Naive thymus-derived CD4-positive, alpha-beta T cell (primary cell): ENCODE measurements at places on chromosomes 1 and 21. TPM values are rescaled to one million over a fixed set of nuclear protein-coding genes. Genes with fewer than 3 reads are reported as not detected.

DNA sequence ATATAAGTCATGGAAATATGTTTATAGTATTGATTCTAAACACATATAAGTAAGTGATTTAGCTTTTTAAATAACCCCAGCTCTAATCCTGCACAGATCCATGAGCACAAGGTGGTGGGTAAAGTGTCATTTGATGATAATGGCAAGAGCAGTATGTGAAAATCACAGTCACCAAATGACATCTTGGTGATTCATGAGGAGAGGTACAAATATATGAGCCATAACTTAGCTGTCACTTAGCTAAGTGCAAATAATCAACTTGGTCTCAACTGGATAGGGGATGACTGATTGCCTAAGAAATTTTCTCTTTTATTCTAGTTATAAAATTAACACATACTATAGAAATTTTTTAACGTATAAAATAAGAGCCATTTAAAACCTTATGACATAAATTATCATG is 198.1 kb downstream of the ZZZ3 start:
- H3K36me3 ChIP-seq = peaks cover 5% of the 10 kb centered on the region
- no peak overlapping the region for H3K27ac ChIP-seq
- H3K4me1 ChIP-seq = no peaks in the 10 kb centered on the region
- DNase-seq = no peak
- no peak overlapping the region for H3K4me3 ChIP-seq

- no peak for DNase-seq
- H3K4me3 ChIP-seq = no peak overlapping the region
- no peaks in the 10 kb centered on the region for H3K36me3 ChIP-seq
- H3K4me1 ChIP-seq = no peaks in the 10 kb centered on the region
These were observed 172.7 kb downstream of the CRB1 start for GRCh38 chr1:197440715-197441114.

- no peaks in the 10 kb centered on the region for H3K4me1 ChIP-seq
- no peak for DNase-seq
- H3K4me3 ChIP-seq = no peak overlapping the region
- H3K27me3 ChIP-seq = no peaks in the 10 kb centered on the region
- H3K27ac ChIP-seq = no peak overlapping the region
These were observed 565.4 kb downstream of the LMO4 start for GRCh38 chr1:87894062-87894461.

- H3K36me3 ChIP-seq = no peaks in the 10 kb centered on the region
- H3K27ac ChIP-seq = no peak overlapping the region
- DNase-seq = no peak
- H3K4me3 ChIP-seq = no peak overlapping the region
These were observed 316.9 kb upstream of the VAMP3 start for GRCh38 chr1:7454052-7454815.

DNA sequence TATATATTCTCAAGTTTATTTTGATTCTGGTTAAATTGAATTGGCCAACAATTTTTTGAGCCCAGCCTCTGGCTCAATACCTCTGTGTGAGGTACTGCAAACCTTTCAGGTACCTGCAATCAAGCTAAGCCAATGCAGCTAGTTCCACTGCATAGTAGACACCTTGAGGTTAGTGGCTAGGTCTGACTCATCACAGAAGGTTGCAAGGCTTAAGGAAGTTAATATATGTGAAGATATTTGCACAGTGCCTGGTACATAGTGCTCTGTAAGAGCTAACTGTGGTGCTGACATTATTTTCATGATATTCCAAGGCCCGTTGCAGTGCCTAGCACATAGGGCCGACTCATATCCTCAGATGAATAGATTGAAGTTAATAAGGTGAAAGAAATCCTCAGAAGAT is 330.5 kb upstream of the KAZN start:
- DNase-seq = no peak
- H3K4me1 ChIP-seq = no peaks in the 10 kb centered on the region
- no peaks in the 10 kb centered on the region for H3K36me3 ChIP-seq

DNA sequence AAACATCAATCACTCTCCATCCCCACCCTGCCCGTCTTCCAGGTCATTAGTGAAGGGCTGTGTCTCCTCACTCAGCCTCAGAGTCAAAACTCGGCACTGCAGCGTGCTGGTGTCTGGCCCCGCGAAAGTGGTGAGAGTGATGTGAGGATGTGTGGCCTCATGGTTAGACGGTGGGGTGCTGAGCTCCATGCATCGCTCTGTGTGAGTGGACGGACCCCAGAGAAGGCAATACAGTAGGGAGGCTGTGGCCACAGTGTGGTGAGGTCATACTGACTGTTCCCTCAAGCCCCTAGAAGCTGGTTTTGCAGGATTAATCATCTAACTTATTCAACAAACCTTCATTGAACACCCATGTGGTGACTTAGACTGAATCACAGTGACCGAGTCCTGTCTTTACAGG is 329.9 kb upstream of the AJAP1 start:
- no peaks in the 10 kb centered on the region for H3K4me1 ChIP-seq
- H3K27ac ChIP-seq = no peak overlapping the region
- no peak for DNase-seq
- H3K27me3 ChIP-seq = no peaks in the 10 kb centered on the region

DNA sequence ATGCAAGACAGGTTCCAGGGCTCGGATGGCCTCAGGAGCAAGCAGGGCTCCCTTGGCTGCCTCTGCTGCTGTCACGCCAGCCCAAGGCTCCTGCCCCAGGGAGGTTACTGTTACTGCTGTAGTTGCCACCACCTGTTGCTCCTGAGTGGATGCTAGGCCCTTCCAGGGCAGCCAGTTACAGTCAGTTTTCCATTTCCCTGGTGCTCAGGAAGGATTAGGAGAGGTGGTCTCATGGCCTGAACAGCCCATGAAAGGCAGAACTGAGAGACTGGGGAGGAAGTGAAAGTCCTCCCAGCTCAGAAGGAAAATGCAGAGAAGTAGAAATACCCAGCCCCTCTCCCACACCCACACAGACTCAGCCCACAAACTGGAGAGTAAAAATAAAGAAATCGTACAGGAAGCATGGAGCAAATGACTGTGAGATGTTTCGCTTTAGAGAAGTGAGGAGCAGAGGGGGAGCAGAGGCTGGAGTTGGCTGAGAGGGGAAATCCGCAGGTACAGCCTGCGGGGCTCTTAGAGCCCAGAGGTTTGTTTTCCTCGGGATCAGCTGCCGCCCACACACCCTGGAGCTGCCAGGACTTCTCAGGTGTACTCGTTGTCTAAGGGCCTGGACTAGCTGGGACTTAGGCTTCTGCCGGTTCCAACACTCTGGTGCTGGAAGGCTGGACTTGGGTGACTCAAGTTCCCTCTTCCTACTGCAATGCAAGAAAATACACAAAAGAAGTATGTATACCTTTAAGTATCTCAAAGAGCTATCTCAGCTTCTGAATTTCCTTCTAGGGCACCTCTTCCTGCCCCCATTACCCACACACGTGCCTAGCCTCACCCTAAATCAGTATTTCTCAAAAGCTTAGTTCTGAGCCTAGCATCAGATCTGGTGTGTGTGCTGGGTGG is 2.3 kb downstream of the IL6R start:
- peak; percentile 52 for DNase-seq
- H3K36me3 ChIP-seq = no peaks in the 10 kb centered on the region
- H3K27me3 ChIP-seq = no peaks in the 10 kb centered on the region

DNA sequence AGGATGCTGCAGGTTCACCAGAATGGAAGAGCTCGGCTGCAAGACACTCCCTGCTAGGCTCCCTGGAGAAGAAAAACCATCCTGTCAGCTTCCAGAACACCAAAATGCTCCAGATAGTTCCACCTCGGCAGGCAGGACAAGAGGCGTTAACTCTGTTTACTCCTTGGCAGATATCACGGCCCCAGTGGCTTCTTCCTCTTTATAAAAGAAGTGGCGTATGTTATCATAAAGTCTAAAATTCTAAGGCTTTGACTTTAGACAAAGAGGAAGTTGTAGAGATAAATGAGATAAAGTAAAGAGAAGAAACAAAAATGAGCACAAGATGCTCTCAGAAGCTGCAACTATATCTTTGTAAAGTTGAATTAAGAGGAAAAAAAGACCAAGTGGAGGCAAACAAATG is 24.3 kb upstream of the MTF1 start:
- no peaks in the 10 kb centered on the region for H3K27me3 ChIP-seq
- H3K4me1 ChIP-seq = no peaks in the 10 kb centered on the region
- H3K27ac ChIP-seq = peak overlapping the region; percentile 50
- peaks cover 17% of the 10 kb centered on the region for H3K36me3 ChIP-seq
- DNase-seq = no peak

DNA sequence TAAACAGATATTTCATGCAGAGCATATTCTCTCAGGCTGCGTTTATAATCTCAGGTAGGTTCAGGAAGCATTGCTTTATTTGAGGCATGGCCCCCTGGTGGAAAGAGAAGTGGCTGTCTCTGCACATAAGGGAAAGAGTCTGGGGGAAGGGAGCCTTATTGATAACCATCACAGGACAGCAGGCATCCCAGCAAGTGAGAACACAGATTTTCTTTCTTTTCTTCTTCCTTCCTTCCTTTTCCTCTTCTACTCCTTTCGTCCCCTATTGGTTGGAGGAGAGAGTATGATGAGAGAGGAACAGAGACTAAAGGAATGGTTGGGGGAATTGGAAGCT is 21.9 kb downstream of the TSNAX start:
- H3K4me1 ChIP-seq = no peaks in the 10 kb centered on the region
- DNase-seq = no peak
- H3K27ac ChIP-seq = no peak overlapping the region
- H3K4me3 ChIP-seq = no peak overlapping the region
- H3K27me3 ChIP-seq = no peaks in the 10 kb centered on the region
- peaks cover 13% of the 10 kb centered on the region for H3K36me3 ChIP-seq

GRCh38 chr1:37473431-37474045 is 842 bp upstream of the ZC3H12A start:
- H3K4me1 ChIP-seq = peaks cover 30% of the 10 kb centered on the region
- peak overlapping the region; percentile 97 for H3K4me3 ChIP-seq
- peaks cover 27% of the 10 kb centered on the region for H3K36me3 ChIP-seq

DNA sequence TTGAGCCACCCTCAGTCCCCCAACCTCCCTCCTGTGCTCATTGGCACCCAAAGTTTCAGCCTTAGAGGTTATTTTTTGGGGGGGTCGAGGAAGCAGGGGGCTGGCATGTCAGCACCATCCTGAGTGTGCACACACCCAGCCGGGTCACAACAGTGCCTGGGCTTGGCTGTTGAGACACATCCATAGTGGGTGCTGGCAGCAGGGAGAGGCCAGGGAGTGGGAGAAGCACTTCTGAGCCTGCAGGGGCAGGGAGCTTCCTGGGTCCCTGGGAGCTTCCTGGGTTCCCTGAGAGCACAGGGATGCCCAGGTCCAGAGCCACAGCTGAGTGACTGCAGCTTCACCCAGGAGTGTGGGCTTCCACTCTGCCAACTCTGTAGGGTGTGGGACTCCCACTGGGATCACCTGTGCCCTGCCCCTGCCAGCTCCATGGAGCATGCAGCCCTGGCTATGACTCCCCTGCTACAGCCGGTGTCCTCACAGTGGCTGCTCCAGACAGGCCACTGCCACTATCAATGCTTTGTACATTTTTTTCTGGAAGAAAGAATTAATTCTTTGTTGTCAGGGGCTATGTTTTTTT is 240.4 kb downstream of the PTGER3 start:
- no peak overlapping the region for H3K4me3 ChIP-seq
- H3K27me3 ChIP-seq = no peaks in the 10 kb centered on the region
- DNase-seq = no peak
- H3K4me1 ChIP-seq = no peaks in the 10 kb centered on the region
- H3K36me3 ChIP-seq = no peaks in the 10 kb centered on the region

DNA sequence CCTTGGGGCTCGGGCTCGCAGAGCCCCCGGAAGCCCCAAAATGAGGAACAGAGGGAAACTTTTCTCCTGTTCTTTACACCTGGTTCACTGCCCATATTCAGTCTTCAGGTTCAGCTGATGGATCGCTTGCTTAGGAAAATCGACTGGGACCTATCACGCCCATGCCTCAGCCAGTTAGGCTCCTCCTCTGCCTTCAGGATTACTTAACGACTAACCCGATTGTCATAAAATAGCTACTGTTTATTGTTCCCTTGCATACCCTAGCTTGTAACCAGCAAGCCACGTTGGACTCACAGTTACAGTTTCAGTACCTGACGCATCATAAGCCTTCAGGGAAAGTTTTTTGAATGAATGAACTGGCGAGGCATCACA is 692 bp downstream of the TARDBP start:
- H3K4me1 ChIP-seq = peaks cover 24% of the 10 kb centered on the region
- H3K27ac ChIP-seq = peak overlapping the region; percentile 94
- H3K36me3 ChIP-seq = peaks cover 46% of the 10 kb centered on the region
- DNase-seq = no peak
- H3K4me3 ChIP-seq = peak overlapping the region; percentile 74

The BSND gene
- not detected for total RNA-seq

The PTPN7 gene
- 101 TPM for total RNA-seq

The IGFN1 gene
- not detected for total RNA-seq

The BMP8B gene
- total RNA-seq = 1.4 TPM

The TMEM54 gene
- total RNA-seq = not detected

The SOX13 gene
- 0.43 TPM for total RNA-seq
